ENCODE measurements at places on chromosomes 1 and 21. TPM values are rescaled to one million over a fixed set of nuclear protein-coding genes. Genes with fewer than 3 reads are reported as not detected.

- no peak for DNase-seq
Measured at GRCh38 chr1:19476450-19477190, 8.7 kb downstream of the CAPZB start.

The ILF2 gene
- total RNA-seq, result 221 TPM

DNA sequence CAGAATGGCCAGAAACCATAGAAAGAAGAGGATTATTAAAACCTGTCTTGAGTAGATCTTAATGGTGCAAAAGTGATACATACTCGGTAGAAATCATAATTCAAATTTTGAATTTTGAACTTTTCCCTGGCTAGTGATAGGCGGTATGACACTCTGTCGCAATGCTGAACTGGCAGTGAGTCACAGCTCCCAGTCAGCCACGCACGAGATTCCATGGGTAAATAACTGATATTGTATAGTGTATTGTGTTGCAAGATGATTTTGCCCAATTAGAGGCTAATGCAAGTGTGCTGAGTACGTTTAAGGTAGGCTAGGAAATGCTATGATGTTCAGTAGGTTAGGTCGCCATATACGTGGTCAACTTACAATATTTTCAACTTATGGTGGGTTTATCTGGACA, 207.0 kb downstream of the SIPA1L2 start:
- DNase-seq, result no peak

GRCh38 chr1:119136401-119136800, 4.1 kb downstream of the WARS2 start:
- no peak for DNase-seq

DNA sequence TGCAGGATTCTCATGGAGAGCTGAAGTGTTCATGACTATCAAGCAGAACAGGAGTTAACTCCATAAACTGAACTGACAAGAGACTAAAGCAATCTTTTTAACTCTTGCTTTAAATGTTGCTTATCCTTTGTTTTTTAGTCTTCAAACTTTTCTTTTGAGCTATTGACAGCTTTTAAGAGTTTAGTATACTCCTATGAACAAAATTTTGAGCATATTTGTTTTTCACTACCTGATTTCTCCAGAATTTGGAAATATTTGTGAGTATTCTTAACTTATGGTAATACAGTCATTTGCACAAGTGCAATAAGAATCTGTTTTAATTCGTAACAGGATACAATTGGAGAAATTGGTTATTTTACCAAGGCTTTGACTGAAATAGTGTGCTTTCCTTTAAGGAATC, 7.2 kb downstream of the DNAI4 start:
- DNase-seq, result no peak

- DNase-seq, result no peak
Measured at GRCh38 chr1:8112611-8113261, 86.6 kb upstream of the ERRFI1 start.

GRCh38 chr21:34093083-34093482, 19.7 kb downstream of the MRPS6 start:
- DNase-seq, result no peak

GRCh38 chr1:38062361-38063288, 16.0 kb upstream of the POU3F1 start:
- DNase-seq, result no peak

DNA sequence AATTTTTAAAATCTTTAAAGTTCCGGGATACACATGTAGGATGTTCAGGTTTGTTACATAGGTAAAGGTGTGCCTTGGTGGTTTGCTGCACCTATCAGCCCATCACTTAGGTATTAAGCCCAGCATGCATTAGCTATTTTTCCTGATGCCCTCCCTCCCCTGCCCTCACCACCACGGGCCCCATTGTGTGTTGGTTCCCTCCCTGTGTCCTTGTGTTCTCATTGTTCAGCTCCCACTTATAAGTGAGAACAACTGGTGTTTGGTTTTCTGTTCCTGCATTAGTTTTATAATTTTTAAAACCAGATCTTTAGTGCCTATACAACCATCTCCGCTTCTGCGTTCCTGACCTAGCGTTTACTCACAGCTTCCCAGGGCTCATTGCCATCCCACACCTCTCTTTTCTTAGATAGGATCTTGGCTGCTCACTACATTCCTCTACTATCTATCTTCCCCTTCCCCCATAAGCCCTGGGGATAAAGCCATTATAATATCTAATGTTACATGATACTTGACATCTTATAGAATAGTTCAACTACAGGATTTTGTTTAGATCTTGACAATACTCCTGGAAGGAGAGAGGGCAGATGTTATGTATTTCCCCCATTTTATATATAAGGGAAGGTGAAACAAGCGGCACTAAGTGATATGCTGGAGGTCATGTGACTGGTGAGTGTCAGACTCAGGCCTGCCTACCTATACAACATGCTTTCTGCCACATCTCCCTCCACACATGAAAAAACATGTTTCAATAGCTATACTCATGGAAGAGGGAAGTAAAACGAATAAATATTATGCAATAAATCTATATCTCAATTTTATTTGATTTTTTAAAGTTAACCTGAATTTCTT, 52.3 kb upstream of the DNAJC6 start:
- DNase-seq, result no peak

DNA sequence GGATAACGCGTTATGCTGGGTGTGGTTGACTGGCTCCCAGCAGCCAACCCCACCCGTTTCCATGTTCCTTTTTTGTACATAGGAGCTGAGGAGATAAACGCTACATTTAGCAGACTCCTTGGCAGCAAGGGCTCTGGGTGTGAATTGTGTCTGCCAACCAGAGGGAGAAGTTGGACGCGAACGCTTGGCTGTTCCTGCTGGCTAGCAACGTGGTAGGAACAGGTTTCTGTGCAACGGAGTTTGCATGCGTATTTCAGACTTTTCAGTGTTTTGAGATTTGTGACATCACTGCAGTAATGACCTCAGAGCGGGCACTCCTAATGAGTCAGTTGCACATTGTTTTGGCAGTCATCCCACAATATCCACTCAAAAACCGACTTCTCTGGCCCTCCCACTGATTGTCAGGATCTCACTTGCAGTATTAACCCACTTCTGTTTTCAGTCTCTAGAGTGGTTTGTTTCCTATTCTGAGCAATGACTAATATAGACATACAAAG, 98.7 kb upstream of the RGS1 start:
- no peak for DNase-seq

DNA sequence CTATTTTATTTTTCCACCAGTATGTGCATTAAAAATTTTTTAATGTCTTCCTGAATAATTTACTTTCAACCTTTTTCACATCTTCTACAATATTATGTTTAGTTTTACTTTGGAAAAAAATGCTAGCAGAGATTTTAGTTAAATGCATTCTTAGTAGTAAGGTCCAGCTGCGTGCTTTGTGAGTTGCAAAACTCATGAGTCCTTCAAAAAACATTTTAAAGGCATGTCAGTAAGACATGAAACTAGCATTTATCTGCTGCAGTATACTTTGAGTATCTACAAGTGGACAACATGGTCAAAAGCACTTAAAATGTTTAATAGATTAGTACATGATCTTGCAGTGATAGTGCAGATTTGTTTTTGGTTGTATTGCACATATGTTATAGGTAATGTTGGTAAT, 139.0 kb downstream of the HS2ST1 start:
- no peak for DNase-seq

The SLC6A9 gene
- total RNA-seq, result 8.9 TPM

DNA sequence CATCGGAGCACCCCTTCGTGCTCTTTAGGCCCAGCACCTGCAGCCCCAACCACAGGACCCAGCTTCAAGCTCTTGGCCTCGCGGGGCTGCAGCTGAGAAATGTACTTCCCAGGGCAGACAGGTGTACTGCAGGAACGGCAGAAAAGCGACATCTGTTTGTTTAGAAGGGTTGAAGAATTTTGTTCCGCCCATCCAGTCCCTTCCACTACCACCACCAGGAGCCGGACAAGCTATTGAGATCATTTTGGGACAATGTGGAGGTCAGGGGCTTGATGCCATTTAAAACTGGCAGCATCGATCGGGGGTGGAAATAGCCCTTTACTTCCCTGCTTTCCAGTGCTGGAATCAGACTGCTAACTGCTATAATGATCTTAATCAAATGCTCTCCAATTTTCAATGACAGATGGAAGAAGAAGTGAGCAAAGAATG, 1.7 kb downstream of the SERTAD4 start:
- DNase-seq, result peak; percentile 22

The TTC22 gene
- not detected for total RNA-seq

- peak; percentile 58 for DNase-seq
Measured at GRCh38 chr1:228647523-228648444, 87.5 kb upstream of the RHOU start.

The STX12 gene
- 47.7 TPM for total RNA-seq

DNA sequence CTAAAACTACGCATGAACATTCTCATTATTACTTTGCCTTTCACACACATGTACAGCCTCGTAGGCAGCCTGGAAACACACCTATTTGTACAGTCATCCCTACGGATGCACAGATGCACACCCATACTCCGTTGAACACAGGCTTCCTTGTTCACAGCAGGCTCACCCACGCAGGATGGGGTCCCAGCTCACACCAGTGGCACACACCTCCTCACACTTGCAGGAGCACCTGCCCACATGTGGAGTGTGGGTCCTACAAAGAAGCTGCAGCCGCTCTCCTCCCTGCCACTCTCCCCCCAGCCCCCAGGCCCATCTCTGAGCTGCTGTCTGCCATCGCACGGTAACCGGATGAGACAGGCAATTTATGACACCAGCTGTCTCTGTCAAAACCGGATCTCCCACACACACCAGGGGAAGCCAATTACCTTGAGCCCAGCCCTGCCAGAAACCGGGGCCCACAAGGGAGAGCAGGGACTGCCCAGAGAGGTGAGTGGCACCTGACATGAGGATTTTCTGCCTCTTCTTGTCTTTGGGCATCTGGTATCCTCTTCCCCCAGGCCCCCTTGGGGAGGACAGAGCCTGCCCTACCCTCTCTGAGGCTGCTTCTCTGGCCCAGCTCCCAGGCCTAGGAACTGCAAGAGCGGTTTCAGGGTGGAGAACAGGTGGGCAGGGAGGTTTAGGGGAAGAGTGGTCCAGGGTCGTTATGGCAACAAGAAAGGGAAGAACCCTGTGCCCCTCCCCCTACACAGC, 175.4 kb downstream of the IGSF21 start:
- DNase-seq, result peak; percentile 57

GRCh38 chr1:186550832-186551231, 89.9 kb upstream of the PDC start:
- DNase-seq, result no peak

The TRIM63 gene
- total RNA-seq, result not detected

DNA sequence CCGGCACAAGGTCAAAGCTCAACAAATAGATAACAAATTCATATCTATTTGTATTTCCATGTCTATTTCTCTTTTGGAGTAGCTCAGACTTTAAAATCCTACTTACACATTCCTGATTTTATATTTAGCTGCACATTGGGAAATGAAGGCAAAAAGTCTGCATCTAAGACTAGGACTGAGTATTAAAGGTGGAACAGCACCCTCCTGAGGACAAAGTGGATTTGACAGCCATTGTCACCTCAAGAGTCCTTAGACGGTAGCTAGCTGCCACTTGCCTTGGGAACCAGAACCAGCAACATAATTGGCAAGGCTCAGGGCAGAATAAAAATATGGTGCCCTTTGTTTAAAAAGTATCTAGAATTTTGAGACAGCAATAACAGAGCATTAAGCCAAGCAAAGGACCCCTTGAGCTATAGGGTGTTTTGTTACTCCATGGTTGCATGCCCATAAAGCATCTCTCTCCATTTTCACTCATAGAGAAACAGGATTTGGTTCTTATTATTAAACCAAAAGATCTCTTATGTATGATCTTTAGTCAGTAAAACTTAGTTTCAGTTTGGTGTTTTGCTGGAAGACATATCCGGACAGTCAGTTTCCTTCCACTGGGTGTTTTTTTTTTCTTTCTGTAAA, 30.0 kb upstream of the SGIP1 start:
- peak; percentile 58 for DNase-seq

The TMEM200B gene
- total RNA-seq, result 5.8 TPM

GRCh38 chr1:40162753-40163441, 1.7 kb downstream of the RLF start:
- no peak for DNase-seq

The RGS7 gene
- 16.0 TPM for total RNA-seq

- DNase-seq, result peak; percentile 25
Measured at GRCh38 chr1:214123061-214123784, 135.4 kb downstream of the PROX1 start.

The ADCY10 gene
- total RNA-seq, result 0.07 TPM

The KLF17 gene
- total RNA-seq, result 10.9 TPM

GRCh38 chr1:201358596-201358995, 18.9 kb downstream of the TNNT2 start:
- DNase-seq, result no peak

The ETV3L gene
- total RNA-seq, result not detected

The LCE1B gene
- not detected for total RNA-seq

The TRAF3IP3 gene
- total RNA-seq, result not detected

GRCh38 chr1:33667386-33668282, 195.2 kb downstream of the ZSCAN20 start:
- DNase-seq, result no peak

The MCOLN2 gene
- not detected for total RNA-seq

DNA sequence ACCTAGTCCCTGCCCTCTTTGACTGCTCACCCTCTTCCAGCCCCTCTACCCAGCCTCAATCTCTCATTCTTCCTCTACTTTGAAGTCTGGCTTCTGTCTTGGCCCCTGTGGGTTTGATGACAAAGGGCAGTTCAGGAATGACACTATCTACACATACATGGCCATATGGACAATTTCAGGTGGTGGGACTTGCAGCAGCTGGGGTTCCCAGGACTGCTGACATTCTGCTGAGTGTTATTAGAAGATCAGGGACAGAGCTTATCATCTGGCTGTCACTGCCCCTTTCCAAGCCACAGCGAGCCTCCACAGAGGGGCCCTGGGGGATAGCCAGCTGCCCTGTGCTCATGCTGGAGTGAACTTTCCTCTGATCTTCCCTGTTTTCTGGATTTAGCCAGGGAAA, 97.4 kb upstream of the IPO9 start:
- peak; percentile 65 for DNase-seq

The FCMR gene
- not detected for total RNA-seq

DNA sequence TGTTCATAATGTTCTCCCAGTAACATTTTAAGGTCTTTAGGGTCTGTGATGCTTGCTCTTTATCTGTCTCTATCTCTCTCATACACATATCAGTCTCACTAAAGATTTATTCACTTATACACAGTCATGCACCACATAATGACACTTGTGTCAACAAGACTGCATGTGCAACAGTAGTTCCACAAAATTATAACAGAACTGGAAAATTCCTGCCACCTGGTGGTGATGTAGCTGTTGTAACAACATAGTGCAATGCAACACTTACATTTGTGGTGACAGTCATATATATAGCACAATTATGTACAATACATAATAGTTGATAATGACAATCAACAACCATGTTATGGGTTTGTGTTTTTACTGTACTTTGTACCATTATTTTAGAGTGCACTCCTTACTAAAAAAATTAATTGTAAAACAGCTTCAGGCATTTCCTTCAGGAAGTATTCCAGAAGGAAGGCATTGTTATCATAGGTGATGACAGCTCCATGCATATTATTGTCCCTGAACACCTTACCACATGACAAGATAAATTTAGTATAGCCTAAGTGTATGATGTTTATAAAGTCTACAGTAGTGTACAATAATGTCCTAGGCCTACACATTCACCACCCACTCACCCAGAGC, 8.1 kb downstream of the TDRD5 start:
- DNase-seq, result no peak

- DNase-seq, result no peak
Measured at GRCh38 chr1:207020709-207021107, 11.8 kb downstream of the C1orf116 start.

GRCh38 chr1:2563205-2563604, 7.0 kb downstream of the TNFRSF14 start:
- DNase-seq, result no peak
